ENCODE measurements at places on chromosomes 4 and X. TPM values are rescaled to one million over a fixed set of nuclear protein-coding genes. Genes with fewer than 3 reads are reported as not detected.
A peak's percentile ranks its signal among the peaks of the same experiment; 100 is the strongest.

DNA sequence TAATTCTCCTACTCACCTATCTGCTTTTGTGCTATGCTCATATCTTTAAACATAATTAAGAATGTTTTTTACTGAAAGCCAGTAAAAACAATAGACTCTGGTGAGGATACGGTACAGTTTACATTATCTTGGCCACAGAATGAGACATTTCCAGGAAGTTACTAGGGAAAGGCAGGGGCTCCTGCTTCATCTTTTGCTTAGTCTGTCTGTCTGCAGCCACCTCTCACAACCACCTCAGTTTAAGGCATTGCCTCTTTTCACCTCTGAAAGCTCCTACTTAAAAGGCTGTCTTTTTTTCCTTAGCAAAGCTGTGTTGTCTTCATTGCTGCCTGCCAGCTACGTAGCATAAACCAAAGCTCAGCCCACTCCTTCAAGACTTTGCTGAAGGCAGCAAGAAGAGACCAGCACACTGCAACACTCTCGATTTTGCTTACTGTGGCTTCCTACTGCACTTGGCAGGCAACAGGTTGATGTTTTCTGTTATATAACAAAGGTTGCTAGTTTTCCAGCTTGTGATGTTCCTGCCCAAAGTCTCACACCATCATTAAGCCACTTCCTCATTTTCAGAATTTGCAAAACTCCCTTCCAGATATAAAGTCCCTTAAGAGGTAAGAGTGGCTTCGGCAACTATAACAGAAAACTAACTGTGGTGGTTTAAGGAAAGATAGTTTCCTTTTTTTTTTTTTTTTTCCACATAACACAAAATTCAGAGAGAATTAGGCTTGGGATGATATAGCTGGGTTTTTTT lies 432.9 kb downstream of the GRXCR1 start:
- H3K36me3 ChIP-seq: no peaks in the 10 kb centered on the region
- no peaks in the 10 kb centered on the region for H3K4me1 ChIP-seq
- H3K4me3 ChIP-seq: no peak overlapping the region
- no peak for DNase-seq

DNA sequence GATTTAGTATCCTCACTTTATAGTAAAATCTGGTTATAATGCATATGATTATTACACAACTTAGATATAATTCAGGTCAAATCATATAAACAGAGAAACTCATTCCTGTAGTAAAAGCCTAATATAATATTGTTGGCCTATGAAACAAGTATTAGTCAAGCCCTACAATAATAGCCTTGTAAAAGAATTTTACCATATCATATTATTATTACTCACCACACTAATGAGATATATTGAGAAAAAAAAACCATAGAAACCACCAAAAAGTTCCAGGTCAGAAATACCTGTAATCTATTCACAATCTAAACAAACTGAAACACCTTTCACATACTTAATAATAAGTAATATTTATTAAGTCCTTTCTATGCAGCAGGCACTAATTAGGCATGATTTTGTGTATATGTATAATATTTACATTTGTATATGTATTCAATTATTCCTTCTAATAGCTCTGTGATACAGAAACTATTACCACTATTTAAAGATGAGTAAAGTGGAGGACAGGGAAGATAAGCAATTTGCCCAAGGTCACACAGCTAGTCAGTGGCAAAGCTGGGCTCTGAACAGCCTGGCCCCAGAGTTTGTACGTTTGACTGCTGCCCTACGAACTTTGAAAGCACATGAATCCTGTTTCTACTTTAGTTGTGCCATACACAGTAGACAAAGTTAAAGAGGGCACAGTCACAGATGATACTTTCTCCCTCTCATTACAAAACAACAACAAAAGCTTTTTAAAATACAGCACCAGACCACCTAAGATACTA lies 9.0 kb downstream of the ZNF827 start:
- DNase-seq: no peak
- no peaks in the 10 kb centered on the region for H3K36me3 ChIP-seq
- H3K27ac ChIP-seq: peak overlapping the region; percentile 26
- H3K27me3 ChIP-seq: no peaks in the 10 kb centered on the region
- H3K4me1 ChIP-seq: peaks cover 30% of the 10 kb centered on the region

GRCh38 chrX:24839331-24839730 lies 145.6 kb downstream of the POLA1 start:
- H3K36me3 ChIP-seq: no peaks in the 10 kb centered on the region
- no peak overlapping the region for H3K27ac ChIP-seq
- H3K4me3 ChIP-seq: no peak overlapping the region
- no peaks in the 10 kb centered on the region for H3K4me1 ChIP-seq

The STOX2 gene
- total RNA-seq: 13.4 TPM

The HSFX3 gene
- not detected for total RNA-seq

DNA sequence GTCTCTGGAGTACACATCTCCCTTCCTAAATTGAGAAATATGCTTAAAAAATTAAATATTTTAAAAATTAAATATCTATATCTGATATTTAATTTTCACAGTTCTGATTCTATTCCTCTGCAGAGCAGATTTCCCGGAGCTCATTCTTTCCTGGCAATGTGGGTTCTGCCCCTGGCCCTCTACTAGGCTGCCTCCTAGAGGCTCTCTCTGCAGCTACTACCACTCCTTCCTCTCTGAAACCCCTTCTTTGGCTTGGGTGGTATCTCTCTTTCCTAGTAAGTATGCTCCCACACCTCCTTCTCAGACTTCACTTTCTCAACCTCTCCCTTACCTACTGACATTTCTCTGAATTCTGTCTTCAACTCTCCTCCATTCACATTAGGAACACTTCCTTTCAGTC lies 45.3 kb downstream of the RPGR start:
- H3K4me3 ChIP-seq: no peak overlapping the region
- H3K36me3 ChIP-seq: no peaks in the 10 kb centered on the region
- no peak overlapping the region for H3K27ac ChIP-seq
- no peaks in the 10 kb centered on the region for H3K4me1 ChIP-seq
- DNase-seq: peak; percentile 4

DNA sequence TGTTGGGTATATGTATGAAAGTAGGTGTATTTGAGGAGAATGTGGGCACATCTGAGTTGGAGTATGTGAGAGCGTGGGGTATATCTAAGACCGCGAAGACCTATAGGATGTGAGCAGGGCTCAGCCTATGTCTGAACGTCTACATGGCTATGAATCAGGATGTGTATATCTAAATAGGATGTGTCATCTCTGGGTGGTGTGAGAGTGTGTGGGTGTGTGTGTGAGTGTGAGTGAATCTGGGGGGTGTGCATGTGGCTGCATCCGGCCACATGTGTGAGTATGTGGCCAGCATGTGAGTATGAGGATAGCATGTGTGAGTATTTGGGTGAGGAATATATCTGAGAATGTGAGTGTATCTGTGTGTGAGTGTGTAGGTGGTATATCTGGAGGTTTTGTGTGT lies 7.7 kb downstream of the GPR173 start:
- H3K36me3 ChIP-seq: no peaks in the 10 kb centered on the region
- peaks cover 11% of the 10 kb centered on the region for H3K27me3 ChIP-seq
- no peak for DNase-seq
- no peaks in the 10 kb centered on the region for H3K4me1 ChIP-seq

DNA sequence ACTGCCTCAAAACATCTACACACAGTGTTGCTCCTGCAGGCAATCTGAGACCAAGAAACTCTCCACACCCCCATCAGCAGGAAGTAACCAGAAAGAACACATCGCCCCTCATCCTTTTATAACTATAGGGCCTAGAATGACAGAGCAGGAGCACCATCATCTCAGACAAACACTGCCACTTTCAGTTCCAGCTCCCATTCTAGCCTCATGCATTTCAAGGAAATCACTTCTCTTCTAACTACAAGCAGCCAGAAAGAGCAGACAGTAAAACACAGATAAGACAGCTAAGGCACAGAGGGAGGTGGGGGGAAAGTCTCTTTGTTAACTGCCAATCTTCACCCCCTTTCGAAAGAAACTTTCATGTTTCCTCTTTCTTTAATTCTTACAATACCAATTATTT lies 102.6 kb upstream of the TENT5D start:
- H3K4me1 ChIP-seq: no peaks in the 10 kb centered on the region
- no peak overlapping the region for H3K4me3 ChIP-seq
- DNase-seq: no peak
- no peaks in the 10 kb centered on the region for H3K27me3 ChIP-seq
- H3K27ac ChIP-seq: no peak overlapping the region

- no peak overlapping the region for H3K27ac ChIP-seq
- no peak overlapping the region for H3K4me3 ChIP-seq
- no peak for DNase-seq
- no peaks in the 10 kb centered on the region for H3K36me3 ChIP-seq
- H3K27me3 ChIP-seq: no peaks in the 10 kb centered on the region
These were observed 129.4 kb upstream of the PCDH18 start for GRCh38 chr4:137661693-137662092.

DNA sequence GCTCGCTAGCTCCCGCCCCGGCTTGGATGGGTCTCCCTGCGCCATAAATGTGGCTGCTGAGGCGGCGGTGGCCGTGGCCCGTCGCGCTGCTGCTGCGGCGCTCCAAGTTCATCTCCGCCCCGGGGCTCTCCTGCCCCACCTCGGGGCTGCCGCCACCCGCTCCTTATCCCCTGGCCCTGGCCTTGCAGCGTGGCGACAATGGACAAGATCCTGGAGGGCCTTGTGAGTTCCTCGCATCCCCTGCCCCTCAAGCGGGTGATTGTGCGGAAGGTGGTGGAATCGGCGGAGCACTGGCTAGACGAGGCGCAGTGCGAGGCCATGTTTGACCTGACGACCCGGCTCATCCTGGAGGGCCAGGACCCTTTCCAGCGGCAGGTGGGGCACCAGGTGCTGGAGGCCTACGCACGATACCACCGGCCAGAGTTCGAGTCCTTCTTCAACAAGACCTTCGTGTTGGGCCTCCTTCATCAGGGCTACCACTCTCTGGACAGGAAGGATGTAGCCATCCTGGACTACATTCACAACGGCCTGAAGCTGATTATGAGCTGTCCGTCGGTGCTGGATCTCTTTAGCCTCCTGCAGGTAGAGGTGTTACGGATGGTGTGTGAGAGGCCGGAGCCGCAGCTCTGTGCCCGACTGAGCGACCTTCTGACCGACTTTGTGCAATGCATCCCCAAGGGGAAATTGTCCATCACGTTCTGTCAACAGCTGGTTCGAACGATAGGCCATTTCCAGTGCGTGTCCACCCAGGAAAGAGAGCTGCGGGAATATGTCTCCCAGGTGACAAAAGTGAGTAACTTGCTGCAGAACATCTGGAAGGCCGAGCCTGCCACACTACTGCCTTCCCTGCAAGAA lies 763 bp downstream of the USP38 start:
- peak; percentile 13 for DNase-seq
- H3K4me3 ChIP-seq: peak overlapping the region; percentile 87
- H3K36me3 ChIP-seq: peaks cover 29% of the 10 kb centered on the region
- H3K27ac ChIP-seq: peak overlapping the region; percentile 94
- H3K27me3 ChIP-seq: no peaks in the 10 kb centered on the region
- H3K4me1 ChIP-seq: peaks cover 34% of the 10 kb centered on the region

The HSPA4L gene
- total RNA-seq: 18.7 TPM

- peaks cover 8% of the 10 kb centered on the region for H3K4me1 ChIP-seq
- peak overlapping the region; percentile 62 for H3K4me3 ChIP-seq
- no peak for DNase-seq
- H3K27ac ChIP-seq: peak overlapping the region; percentile 94
These were observed 3.7 kb upstream of the NR3C2 start for GRCh38 chr4:148445860-148446330.

- no peak overlapping the region for H3K27ac ChIP-seq
- peaks cover 16% of the 10 kb centered on the region for H3K4me1 ChIP-seq
- no peak for DNase-seq
- peaks cover 3% of the 10 kb centered on the region for H3K36me3 ChIP-seq
- no peaks in the 10 kb centered on the region for H3K27me3 ChIP-seq
These were observed 8.6 kb downstream of the PJA1 start for GRCh38 chrX:69156638-69157037.

GRCh38 chr4:75658876-75659275 lies 14.3 kb downstream of the G3BP2 start:
- DNase-seq: no peak
- H3K27ac ChIP-seq: no peak overlapping the region
- peaks cover 80% of the 10 kb centered on the region for H3K36me3 ChIP-seq

DNA sequence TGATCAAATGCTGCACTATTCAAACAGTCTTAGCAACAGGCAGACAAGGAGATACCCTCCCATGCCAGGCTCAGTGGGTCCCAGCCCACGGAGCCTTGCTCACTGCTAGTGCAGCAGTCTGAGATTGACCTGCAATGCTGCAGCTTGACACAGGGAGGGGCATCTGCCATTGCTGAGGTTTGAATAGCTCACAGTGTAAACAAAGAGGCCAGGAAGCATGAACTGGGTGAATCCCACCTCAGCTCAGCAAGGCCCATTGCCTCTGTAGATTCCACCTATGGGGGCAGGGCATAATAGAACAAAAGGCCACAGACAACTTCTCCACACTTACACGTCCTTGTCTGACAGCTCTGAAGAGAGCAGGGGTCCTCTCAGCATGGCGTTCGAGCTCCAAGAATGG lies 26.6 kb upstream of the ZXDB start:
- DNase-seq: no peak
- H3K27me3 ChIP-seq: no peaks in the 10 kb centered on the region
- H3K36me3 ChIP-seq: no peaks in the 10 kb centered on the region
- no peak overlapping the region for H3K27ac ChIP-seq

DNA sequence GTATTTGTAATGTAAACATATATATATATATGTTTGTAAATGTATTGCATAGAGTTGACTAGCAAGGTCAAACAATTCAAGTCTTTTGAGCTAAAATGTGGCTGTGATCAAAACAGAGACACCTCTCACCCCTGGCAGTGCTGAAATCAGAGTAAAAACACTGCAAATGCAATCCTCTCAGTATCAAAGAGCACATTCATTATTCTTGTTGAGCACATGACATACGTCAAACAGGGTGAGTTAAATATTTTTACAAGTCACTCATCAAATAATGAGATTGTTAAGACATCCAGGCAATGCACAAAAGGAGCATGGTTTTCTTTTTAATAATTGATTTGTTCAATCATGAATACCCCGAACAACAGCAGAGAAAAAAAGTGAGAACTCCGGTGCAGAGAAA lies 114.1 kb upstream of the KCNIP4 start:
- H3K27me3 ChIP-seq: no peaks in the 10 kb centered on the region
- no peak for DNase-seq
- H3K4me3 ChIP-seq: no peak overlapping the region
- H3K36me3 ChIP-seq: no peaks in the 10 kb centered on the region
- no peaks in the 10 kb centered on the region for H3K4me1 ChIP-seq

The ASB9 gene
- 0.85 TPM for total RNA-seq

DNA sequence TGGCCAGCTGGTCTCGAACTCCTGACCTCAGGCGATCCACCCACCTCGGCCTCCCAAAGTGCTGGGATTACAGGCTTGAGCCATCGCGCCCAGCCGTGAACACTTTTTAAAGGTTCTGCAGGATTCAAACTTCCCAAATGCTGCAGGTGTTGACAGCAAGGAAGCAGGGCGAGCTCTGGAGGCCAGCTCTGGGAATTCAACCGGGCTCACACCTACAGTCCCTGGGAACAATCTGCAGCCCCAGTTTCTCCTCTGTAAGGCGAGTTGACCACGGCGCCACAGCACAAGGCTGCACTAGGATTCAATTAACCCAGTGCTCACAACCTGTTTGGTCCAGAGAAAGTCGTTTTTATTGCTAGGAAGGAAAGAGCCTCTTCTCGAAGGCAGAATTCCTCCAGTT lies 1.6 kb downstream of the MTNR1A start:
- H3K36me3 ChIP-seq: no peaks in the 10 kb centered on the region
- no peak overlapping the region for H3K27ac ChIP-seq
- H3K4me1 ChIP-seq: peaks cover 10% of the 10 kb centered on the region
- DNase-seq: no peak
- H3K27me3 ChIP-seq: peaks cover 48% of the 10 kb centered on the region

GRCh38 chrX:76076124-76076523 lies 96.7 kb upstream of the PBDC1 start:
- no peak overlapping the region for H3K4me3 ChIP-seq
- no peaks in the 10 kb centered on the region for H3K4me1 ChIP-seq
- no peaks in the 10 kb centered on the region for H3K36me3 ChIP-seq
- DNase-seq: no peak

Data from heart right ventricle (tissue), 16 donors.